ENCODE measurements at places on chromosomes 1 and 21. TPM values are rescaled to one million over a fixed set of nuclear protein-coding genes. Genes with fewer than 3 reads are reported as not detected.

Gene LEFTY1
- total RNA-seq: 1.5 TPM

Gene NCF2
- total RNA-seq: 9.6 TPM

Gene CRYAA
- total RNA-seq: not detected

Gene CASQ2
- 3.9 TPM for total RNA-seq

Gene GJB3
- total RNA-seq: 6.3 TPM

Gene ARMH1
- total RNA-seq: 3.7 TPM

Gene C1orf56
- total RNA-seq: 12.5 TPM

Measured in mucosa of gallbladder (tissue), 1 donor.